ENCODE measurements at places on chromosomes 7 and 10. TPM values are rescaled to one million over a fixed set of nuclear protein-coding genes. Genes with fewer than 3 reads are reported as not detected.

The CFAP43 gene
- total RNA-seq: not detected

The OPN4 gene
- total RNA-seq: not detected

The SLC29A4 gene
- total RNA-seq: 8.2 TPM

The SPDYE5 gene
- total RNA-seq: not detected

The SLC26A3 gene
- 52.4 TPM for total RNA-seq

The GNAI1 gene
- total RNA-seq: 49.0 TPM

The PLAC9 gene
- 11.6 TPM for total RNA-seq

The PTPRE gene
- 5.5 TPM for total RNA-seq

The HOXA7 gene
- 34.8 TPM for total RNA-seq

The CABCOCO1 gene
- total RNA-seq: 2.6 TPM

The LRIT1 gene
- not detected for total RNA-seq

The C10orf62 gene
- not detected for total RNA-seq

The ASZ1 gene
- not detected for total RNA-seq

The BPGM gene
- total RNA-seq: 4.7 TPM

The NOC3L gene
- 8.5 TPM for total RNA-seq

The DOCK1 gene
- 30.0 TPM for total RNA-seq

The UBE2D4 gene
- not detected for total RNA-seq
